ENCODE measurements at places on chromosomes 2 and 18.

- no peak for DNase-seq
These were observed 313.6 kb downstream of the SLC8A1 start for GRCh38 chr2:40138314-40138713.

DNA sequence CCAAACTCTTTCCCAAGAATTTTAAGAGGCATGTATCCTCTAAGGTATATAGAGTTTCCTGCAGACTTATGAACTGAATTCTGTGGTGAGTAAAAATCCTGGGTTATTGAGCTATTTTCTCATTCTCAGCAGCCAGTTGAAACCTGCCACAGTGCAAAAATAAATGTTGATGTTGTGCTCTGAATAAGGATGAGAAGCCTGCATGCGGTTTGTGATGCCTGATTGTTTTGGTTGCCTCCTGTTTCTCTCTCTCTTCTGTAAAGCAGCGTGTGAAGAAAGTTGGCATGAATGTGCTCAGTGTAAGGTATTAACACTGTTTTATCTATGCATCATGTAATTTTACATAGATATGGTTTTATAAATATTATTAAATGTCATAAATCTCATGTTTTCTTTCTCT, 452.6 kb downstream of the CDH2 start:
- DNase-seq = no peak

DNA sequence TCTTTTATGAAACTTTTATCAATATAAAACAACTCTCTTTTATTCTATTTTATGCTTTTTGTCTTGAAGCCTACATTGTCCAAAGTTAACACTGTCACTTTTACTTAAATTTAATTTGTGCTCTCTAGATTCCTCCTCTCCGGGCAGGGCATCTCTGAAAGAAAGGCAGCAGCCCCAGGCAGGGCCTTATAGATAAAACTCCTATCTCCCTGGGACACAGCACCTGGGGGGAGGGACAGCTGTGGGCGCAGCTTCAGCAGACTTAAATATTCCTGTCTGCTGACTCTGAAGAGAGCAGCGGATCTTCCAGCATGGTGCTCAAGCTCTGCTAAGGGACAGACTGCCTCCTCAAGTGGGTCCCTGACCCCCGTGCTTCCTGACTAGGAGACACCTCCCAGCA, 447.7 kb upstream of the FANCL start:
- no peak for DNase-seq

GRCh38 chr18:73023975-73024374, 156.2 kb upstream of the NETO1 start:
- no peak for DNase-seq

GRCh38 chr18:47342566-47342965, 91.1 kb upstream of the SKOR2 start:
- DNase-seq = no peak

- DNase-seq = no peak
These were observed 25.7 kb upstream of the OTOS start for GRCh38 chr2:240166191-240166590.

GRCh38 chr2:200756618-200757321, 54.9 kb upstream of the BZW1 start:
- DNase-seq = no peak

DNA sequence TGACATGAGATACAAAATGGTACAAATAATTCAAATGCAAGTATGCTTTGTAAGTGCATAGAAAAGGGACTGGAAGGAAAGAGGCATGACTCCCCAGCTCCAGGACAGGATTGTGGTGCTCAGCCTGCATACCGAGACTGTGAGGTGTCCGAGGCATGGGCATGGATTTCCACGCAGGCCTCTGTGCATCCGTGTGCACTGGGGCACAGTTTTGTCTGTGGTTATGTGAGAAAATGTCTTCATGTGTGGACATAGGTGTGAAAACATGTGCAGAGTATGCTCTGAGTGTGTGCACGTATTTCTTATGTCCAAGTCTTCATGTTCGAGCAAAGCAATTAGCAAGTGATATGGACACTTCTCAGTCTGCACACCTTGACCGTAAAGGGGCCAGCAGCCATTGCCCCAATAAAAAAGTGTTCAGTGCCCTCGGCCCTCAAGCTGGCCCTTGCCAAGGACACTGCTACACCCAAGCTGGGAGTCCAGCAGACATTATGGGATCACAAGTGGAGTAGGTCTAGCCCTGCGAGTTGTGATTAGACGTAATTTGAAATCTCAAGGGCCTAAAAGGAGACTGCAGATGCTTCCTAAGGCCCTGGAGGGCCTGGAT, 120.7 kb downstream of the CYP26B1 start:
- DNase-seq = no peak
